ENCODE measurements at places on chromosomes 2 and 18.
A peak's percentile ranks its signal among the peaks of the same experiment; 100 is the strongest.

DNA sequence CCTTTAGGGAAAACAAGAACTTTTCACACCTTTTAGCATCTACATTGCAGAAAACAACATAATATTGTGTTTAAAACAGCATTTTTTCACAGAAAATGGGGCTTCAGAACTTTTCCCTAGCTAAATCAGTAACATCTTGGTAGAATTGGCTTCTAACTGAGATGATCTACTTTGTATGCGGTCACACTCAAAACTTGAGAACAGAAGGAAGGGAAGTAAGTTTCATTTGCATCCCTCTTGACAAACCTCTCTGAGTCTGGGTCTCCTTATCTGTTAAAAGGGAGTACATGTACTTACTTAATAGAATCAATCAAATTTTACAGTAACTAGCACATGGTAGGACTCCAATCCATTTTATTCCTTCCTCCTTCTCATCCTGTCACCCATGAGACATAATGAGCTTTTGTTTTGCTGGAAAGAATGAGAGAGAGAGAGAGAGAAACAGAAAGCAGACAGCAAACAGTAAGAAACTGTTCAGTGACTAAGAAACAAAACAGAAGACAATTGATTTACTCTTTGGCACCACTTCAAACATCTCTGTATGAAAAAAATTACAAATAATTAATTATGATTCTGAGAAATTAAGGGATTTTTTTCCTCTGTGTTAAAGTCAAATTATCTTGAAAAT lies 387.3 kb downstream of the SATB2 start:
- no peak for DNase-seq

DNA sequence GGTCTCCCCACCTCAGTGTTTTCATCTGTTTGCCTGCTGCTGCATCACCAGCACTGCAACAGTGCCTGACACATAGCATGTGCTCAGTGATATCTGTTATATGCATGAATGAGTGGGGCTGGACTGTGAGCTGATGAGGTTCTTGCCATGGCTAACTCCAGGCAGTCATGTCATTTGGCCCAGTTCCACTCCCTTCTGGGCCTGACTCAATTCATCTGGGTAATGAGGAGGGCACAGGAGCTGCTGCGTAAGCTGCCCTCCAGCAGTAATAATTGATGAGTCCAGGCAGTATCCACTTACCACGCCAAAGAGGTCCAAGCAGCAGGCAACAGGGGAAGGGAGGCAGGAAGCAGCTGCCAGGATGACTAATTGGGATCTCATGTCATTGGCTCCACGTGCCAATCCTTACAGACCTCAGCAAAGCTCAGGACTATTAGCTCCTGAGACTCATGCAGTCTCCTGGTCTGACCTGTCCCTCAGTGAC lies 34.1 kb upstream of the MAT2A start:
- DNase-seq, result peak; percentile 73

GRCh38 chr2:47303341-47304148 lies 99.4 kb upstream of the MSH2 start:
- no peak for DNase-seq

GRCh38 chr2:228048838-228049490 lies 132.5 kb downstream of the SPHKAP start:
- DNase-seq, result peak; percentile 70

- no peak for DNase-seq
These were observed 10.7 kb upstream of the PAPOLG start for GRCh38 chr2:60745330-60745729.

GRCh38 chr2:73156539-73157124 lies 43.9 kb upstream of the RAB11FIP5 start:
- DNase-seq, result peak; percentile 29

DNA sequence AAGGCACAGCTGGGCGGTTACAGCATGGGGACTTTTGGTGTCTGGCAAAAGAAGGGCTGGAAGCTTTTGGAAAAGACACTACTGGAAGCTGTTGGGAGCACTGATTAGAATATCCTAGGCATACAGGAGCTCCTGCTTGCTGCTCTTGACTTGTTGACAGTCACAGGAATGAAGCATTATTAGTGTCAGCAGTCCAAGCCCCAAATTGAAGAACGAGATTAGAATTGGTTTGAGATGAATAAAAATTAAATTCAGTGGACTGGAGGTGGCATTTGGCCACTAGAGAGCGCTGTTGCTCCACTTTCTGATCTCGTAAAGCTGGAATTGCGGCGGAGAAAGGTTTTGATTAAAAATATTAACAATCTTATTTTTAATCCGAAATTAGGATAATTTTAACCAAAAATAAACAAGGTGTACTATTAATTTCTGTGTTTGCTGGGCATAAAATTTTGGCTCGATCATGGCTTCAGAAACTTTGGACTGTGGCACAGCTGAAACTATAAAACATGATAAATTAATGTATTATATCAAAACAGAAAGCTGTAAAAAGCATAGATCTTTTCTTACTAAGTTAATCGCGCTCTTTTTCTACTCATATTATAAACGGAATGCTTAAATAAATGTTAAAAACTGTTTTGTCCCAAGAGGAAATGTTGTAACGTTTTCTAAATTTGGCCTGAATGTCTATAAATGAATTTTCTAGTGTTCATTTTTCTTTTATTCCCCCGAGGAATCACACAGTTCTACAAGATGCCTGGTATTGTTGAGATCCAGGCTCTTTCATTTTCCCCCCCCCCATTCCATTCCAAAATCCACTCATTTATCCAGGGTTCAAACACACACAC lies 2.4 kb upstream of the HOXD8 start:
- DNase-seq, result peak; percentile 37

- DNase-seq, result no peak
These were observed 3.0 kb upstream of the DLX1 start for GRCh38 chr2:172082105-172082943.

DNA sequence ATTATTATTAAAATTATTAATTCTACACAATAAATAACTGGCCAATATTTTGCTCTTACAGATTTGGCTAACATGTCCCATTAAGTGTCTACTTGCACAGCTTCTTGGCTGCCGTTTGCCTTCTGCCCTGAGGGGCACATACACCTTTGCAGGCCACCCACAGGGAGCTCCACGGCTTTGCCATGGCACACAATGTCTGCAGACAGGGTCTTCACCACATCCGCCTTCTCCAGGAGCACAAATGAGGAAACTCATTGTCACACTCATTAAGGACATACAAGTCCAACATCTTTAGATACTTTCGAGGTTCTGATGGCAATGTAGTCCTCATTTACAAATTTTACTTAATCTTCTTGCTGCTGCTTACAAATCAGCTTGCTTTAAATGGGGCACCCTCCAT lies 45.6 kb downstream of the LONRF2 start:
- no peak for DNase-seq

- DNase-seq, result no peak
These were observed 24.6 kb downstream of the CCDC195 start for GRCh38 chr2:224691563-224691962.

- no peak for DNase-seq
These were observed 158.5 kb upstream of the REV1 start for GRCh38 chr2:99648178-99648844.

DNA sequence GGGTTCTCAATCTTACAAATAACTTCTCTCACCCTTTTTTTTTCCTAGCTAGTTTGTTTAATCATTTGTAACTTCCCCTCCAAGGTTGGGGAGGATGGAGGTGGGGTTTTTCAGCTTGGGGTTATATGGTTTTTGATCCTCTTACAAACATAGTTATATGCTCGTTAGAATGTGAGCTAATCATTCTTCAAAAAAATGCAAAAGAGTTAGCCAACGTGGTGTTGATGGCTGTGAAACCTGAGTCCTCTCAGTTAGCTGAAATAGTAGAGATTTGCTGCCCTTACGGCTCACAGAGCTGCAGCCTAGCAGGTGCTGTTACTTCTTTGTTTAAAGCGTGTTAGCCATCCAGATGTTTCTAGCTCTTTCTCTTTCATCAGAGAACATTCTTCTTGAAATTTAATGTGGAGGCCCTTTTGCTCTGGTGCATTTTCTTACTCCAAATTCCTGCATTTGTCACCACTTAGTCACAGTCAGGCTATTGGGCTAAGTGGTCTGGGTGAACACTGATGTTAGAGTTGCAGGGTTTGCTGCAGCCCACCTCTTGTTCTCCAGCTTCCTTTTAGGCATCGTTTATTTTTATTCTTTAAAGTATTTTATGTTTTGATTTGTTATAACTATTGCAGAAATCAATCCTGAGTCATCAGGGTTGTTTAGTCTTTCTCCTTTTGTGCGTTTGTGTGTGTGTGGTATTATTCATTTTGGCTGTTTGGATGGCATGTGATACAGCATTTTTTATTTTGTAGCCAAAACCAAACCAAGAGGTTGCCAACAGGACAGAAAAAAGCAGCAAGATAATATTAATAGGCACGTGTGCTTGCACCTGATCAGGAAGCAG lies 41.1 kb downstream of the LIMS1 start:
- no peak for DNase-seq

- no peak for DNase-seq
These were observed 44.9 kb downstream of the CYP27C1 start for GRCh38 chr2:127175041-127175721.

- peak; percentile 45 for DNase-seq
These were observed 21.3 kb downstream of the PLEK start for GRCh38 chr2:68386365-68386764.

DNA sequence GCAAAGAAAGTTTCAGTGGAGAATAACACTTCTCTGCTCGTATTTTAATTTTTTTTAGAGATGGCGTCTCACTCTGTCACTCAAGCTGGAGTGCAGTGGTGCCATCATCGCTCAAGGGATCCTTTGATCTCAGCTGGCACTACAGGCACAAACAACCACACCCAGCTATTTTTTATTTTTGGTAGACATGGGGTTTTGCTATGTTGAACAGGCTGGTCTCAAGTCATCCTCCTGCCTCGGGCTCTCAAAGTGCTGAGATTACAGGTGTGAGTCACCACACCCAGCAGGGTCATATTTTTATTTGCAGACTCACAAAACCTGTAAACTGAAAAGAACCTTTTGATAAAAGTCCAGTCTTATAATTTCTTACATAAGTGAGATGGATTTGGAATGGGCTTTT lies 2.6 kb downstream of the TRAK2 start:
- DNase-seq, result no peak

DNA sequence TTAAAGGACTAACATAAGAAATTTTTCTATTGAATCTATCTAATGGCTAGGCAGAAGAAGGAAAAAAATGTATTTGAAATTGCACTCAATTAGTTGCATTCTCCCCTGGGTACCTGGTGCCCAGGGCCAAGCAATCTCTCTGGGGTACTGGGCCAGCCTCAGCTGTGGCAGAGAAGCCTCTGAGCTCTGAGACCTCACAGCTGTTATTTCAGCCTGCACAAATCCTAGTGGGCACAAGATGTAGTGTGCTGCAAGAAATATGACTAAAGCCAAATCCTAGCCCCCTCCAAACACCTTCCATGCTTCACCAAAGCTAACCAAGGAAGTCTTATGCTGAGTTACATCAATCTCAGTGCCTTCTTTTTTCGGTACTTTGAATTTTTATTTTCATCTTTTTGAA lies 478.4 kb downstream of the STK39 start:
- no peak for DNase-seq

DNA sequence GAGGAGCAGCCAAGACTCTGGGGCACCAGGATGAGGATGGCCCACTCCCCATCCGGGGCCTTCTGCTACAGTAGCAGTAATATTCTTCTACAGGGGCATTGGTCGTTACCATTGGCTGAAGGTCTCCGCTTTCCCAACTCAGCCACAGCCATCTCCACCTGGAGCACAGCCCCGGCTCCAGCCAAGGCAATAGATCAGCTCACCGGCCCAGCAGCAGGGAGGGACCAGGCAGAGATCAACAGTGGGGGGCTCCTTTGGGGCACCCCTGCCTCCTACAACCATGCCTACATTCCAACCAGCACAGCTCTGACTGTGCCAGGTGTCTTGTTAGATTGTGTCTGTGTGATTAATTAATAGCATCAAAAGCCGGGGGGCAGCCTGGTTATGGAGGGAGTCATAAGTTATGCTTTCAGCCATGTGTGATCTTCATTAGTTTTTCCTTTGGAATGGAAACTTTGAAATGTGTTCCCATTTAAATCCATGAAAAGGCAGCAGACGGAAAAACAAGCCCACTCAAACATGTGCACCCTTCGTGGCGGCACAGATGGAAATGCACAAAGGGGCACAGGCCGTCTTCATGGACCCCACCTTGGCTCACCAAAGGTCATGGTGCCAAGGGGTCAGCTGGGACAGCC lies 68.6 kb upstream of the BZW1 start:
- DNase-seq, result no peak
